ENCODE measurements at places on chromosomes 11 and 22.

DNA sequence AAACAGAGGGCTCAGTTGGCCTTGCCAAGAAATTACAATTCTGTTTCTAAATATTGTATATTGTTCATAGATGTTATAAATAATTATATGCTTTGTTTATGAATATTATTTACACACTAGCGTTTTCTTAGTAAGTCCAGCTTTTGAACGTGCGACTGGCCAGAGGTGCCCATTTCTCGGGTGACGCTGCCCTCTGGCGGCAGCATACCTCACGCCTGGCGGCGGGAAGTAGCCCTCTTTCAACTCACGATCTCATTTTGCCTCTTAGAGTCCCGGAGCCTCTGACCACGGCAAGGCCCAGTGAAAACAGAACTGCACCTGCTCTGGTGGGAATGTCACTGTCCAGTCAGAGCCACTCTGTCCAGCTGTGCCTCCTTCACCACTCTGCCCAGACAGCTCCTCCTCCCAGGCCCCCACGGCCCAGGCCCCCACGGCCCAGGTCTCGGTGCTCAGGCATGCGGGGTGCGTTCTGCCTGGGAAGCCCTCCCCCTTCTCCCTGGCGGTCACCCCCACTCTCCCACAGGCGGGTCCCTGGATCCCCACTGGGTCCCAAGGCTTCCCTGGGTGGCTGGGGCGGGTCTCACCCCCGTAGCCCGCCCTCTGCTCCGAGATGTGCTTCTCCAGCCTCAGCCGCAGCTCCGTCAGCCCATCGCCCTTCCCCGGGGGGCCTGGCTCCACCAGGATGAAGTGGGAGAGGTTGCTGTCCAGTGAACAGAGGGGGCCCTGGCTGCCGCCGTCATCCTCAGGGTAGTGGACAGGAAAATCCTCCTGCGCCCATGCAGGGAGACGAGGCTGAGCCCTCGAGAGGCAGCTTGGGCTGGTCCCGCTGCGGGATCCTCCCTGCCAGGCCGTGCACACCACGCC, 19.3 kb downstream of the TSSC4 start:
- peak; percentile 80 for DNase-seq

DNA sequence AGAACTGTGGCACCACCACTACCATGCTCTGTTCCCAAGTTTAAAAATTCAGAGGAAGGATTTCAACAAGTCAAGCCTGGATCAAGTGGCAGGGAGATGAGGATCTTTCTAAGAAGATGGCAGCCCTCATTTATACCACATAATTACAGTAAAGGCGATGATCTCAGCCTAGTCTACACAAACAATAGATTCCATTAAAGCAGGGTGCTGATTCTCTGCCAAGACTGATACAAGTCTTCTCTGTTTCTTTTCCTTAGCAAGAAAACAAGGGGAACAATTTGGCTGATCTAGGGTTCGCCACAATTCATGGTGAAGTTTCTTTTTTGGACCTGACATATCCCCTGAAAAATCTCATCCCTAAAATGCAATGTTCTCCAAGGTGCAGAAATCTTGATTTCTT, 73.9 kb downstream of the PPFIBP2 start:
- DNase-seq: no peak

DNA sequence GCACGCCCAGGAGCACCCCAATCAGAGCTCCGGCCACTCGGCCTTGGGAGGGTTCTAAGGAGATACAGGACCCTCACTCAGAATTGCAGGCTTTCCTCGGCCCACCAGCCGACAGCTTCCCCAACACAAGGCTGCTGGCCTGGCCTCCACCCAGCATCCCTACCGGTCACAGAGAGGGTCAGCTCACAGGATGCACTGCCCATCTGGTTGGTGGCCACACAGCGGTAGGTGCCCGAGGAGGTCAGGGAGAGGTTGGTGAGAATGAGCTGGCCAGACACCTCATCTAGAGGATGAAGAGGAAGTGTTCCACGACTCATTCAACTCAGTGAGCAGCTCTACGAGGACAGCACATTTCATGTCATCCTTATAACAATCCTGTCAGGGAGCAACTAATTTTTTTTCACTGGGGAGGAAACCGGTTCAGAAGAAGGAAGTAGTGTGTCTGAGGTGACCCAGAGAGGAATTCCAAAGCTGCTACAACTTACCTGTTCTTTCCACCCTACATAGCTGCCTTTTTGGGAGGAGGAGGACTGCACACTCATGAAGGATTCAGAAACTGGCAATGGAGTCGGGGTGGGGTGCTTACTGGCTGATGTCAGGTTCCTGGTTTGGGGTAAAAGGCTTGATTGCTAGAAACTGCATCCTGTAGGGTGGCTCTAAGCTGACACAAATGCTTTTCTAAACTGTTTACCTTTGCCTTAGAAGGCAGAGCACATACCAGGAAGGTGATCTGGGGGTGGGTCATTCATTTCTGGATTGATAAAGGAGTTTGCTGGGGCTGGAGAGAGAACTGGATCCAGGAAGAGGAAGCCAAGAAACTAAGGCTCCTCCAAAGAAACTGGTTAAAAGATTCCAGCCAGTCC, 3.3 kb downstream of the VSIG2 start:
- no peak for DNase-seq

- no peak for DNase-seq
Measured at GRCh38 chr11:126408901-126409619, 53.6 kb downstream of the ST3GAL4 start.

DNA sequence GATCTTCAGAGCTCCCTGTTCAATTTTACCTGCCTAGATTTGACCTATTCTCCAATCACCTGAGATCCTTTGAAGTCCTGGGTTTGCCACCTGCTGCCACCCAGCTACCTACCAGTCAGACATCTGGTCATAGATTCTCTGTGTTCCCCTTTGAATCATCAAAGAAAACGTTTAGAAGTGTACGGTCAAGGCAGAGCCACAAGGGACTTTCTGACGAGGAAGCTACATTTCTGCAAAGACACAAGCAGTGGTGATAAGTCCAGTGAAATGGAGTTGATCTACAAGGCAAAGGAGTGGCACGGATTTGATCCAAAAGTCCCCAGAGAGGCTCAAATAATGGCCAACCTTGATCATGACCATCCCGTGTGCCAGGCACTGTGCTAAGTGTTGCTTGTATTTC, 549.9 kb downstream of the MIAT start:
- no peak for DNase-seq

- peak; percentile 29 for DNase-seq
Measured at GRCh38 chr11:100687630-100688395, 725 bp downstream of the ARHGAP42 start.

DNA sequence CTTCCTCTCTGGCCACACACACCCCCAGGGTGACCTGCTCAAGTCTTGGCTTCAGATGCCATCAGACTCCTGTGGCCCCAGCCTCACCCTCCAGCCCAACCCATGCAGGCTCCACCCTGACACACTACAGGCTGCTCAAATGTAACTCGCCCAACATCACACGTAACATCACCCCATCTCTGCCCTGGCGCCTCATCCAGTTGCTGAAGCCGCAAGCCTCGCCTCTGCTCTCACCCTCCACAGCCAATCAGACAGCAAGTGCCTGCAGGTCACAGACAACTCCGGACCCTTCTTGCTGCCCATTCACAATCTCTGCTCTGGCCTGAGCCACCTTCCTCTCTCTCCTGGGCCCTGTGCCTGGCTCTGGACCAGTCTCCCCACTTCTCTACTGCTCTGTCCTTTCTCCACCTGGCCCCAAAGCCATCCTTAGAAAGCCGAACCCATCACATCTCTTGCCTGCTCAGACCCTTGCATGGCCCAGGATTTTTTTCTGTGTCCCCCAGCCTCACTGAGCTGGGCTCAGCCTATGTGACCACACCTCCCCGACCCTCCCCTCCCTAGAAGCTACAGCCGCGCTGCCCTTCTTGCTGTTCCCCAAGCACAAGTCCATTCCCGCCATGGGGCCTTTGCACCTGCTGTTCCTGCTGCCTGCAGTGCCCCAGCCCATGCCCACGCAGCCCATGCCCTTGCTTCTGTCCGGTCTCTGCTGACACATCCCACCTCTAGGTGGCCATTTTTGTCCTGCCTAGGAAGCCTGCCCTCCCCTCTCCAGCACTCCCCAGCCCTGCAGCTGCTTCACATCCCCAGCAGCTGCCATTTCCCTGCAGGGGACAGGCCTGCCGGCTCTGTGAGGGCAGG, 333.9 kb downstream of the CTTN start:
- DNase-seq: no peak

DNA sequence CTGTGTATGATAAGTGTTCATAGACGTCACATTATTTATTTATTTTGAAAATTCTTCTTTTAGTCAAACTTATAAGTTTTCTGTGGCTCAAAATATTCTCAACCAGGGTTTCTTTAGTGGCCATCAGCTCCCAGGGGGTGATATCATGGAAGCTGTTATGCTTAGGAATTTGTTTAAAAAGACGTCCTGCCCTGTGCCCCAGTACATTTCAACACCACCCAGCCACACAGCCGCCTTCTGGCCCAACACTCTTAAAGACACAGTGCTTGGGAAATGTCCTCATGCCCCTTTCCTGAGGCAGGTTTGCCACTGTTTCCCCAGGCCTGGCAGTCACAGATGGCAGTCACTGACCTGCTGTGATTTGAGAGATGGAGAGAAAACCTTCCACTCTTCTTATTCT, 19.9 kb downstream of the TSKU start:
- DNase-seq: no peak

- peak; percentile 38 for DNase-seq
Measured at GRCh38 chr22:22666307-22667091, 22.1 kb downstream of the GGTLC2 start.

DNA sequence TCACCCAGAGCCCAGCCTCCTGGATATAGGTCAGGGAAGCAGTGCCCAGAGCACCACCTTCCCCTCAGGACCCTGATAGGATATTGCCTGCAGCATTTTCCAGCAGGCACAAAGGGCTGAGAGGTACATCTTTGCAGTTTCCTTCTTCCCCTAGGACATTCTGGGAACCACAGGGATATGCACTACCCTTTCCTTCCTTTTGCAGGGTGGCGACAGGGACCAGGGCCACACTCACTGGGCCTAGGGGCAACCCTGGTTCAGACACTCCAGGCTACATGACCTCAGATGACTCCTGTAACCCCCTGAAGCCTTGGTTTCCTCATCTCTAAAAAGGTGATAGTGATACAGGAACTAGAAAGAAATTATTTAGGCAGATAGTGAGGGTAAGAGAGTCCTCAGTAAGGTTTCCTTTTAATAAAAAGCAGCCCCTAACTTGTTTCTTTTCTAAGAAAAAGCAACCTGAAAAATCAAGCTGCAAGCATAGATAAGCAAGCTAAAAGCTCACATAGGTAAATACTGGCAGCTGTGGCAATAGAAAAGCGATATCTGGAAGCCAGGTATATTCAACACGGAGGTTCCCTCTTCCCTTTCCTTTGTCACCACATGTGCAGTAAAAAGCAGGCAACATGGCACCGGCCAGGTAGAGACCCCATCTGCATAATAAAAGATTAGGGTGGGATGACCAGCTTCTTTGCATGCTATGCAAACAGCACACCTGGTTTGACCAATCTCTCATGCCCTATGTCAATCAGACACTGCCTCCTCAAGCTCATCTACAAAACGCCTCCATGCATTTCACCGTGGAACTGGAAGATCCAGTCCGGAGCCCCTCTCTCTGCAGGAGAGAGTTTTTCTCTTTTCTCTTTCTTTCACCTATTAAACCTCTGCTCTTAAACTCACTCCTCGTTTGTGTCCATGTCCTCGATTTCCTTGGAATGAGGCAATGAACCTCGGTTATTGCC, 13.2 kb upstream of the MRGPRX2 start:
- DNase-seq: no peak

DNA sequence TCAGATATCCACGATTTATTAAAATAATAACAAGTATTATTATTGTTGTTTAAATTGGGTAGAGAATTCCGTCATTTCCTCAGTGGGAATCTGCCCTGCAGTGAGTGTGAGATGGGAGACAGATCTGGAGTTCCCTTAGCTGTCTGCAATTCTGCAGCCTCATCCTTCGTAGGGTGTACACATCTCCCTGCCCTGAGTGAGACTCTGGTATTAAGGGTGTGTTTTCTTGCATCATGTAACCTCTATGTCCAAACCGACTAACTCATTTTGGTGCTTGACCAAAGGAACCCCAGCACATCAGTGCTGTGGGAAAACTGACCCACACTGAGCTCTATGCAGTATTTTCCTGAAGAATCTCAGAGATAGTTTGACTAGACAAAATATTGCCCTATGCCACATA, 157.6 kb downstream of the LDLRAD3 start:
- DNase-seq: no peak

DNA sequence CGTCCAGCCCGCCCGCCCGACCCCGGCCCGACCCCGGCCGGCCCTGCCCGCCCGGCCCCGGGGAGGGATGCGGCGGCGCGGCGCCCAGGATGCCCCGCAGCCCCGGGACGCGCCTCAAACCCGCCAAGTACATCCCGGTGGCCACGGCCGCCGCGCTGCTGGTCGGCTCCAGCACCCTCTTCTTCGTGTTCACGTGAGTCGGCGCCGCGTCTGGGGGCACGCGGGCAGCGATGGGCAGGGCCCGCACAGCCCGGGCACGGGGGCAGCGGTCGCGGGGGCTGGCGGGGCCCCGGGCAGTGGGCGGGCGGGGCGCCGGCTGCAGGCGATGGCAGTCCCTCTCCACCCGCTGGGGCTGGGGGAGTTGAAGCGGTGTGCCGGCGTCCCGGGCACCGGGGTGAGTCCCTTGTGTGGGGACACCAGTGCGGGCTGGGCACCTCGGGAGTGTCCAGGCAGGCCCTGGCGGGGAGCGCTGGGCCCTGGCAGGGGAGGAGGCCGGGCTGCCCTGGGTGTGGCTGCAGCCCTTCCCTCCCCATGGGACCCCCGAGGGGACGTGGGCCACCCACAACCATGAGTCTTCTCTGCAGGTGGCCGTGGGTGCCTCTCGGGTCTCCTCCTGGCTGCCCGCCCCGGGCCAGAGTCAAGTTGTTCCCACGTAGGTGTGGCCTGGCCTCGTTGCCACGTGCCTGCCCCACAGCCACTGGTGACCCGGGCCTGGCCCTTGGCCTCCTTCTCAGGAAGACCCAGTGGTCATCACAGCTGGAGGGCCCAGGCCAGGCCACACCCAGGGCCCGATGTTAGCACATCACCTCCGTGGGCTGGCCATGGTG, 468 bp downstream of the ZDHHC8 start:
- DNase-seq: peak; percentile 32

- DNase-seq: no peak
Measured at GRCh38 chr11:64539239-64539638, 51.8 kb upstream of the SLC22A12 start.
